ENCODE measurements at places on chromosomes 4 and X.

DNA sequence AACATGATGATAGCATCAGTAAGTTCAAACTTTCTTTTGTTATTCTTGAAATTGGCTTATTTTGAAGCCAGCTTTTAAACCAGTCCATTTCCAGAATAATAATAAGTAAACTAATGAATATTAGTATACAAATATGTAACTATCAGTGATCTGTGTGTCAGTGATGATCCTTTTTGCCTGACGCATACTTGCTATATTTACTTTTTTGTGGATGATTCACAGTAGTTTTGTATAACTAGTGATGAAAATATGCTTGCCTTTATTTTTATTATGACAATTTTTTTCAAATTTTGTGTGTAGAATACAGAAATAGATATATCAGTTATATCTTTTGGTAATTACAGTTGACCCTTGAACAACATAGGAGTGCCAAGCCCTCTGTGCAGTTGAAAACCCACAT lies 49.5 kb downstream of the USP53 start:
- no peak for DNase-seq

GRCh38 chr4:7289589-7289988 lies 97.3 kb downstream of the SORCS2 start:
- no peak for DNase-seq

DNA sequence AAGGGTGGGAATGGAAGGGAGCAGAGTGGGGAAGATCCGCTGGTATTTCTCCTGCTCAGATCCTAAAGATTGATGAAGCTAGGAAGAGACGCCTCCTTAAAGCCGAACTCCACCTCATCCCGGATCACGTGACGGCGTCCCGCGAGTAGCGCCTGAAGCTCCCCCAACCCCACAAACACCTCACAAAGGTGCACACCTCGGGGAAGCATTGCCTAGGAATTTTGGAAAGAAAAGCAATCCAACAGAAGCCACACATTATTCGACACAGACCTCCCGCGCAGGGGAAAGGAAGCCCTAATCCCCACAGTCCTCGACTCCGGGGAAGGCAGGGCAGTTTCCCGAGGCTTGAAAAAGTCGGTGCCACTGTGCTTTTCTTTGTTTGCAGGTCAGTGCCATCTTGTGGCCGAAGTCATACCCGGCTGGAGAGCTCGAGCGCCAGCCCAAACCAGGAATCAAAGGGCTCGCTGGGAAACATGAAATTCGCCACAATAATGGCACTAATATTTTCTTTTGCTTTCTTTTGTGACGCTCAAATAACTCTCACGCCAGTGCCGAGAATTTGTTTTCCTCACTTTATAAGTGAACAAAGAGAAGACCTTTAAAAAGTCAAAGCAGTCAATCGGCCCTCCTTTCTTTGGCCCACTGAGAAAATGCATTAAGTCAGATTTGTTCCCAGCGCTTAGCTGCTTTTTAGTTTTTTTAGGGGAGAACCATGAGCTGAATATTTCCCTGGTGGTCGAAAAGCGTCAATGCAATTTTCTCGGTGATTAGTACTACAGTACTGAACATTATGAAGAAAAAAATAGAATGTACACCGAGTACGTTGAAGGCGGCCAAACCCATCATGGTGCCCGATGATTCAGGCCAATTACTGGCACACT lies at the start of gene NPY1R:
Gene NPY1R, minus strand, starts transcription at position 71 of the 881 bp plus-strand sequence. CDS start 6,042 bp downstream, outside the sequence.
- no peak for DNase-seq

DNA sequence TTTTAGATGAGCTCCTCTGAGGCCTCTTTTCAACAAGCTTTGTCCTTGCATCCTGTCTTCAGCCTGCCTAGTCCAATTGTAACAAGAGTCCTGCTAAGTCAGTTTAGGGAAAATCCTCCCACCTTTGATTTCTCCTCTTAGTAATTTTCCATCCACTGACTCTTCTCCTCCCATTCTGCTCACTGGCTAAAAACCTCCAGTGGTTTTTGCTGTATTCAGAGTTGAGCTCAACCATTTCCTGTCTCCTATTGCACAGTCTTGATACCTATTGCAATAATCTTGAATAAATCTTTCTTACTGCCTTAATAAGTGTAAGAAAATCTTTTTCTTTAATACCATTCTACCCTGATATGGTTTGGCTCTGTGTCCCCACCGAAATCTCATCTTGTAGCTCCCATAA lies 117.8 kb upstream of the ENPP6 start:
- DNase-seq, result no peak

GRCh38 chr4:53050361-53050774 lies 188.3 kb downstream of the RASL11B start:
- DNase-seq, result no peak
